HS-27A (cell line): ENCODE measurements at places on chromosomes 6 and 20.

GRCh38 chr6:37619641-37620040, 78.0 kb downstream of the MDGA1 start:
- DNase-seq: no peak

DNA sequence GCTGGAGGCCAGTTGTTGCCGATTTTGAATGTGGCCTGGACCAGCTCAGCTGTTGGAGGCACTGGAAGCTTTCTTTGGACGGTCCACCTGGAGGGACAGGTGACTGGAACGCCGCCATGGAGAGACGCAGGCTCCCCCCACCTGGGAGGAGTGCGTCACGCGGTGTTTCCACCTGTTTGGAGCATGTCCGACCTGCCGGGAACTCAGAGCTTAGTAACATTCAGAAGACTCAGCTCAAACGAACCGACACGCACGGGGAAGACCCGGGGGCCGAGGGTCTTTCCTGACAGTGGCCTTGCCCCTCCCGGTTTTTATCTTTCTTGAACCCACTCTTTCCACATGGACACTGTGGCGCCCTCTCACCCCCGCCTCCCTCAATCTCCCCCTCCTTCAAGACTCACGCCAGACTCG, 141.6 kb downstream of the SMOC2 start:
- no peak for DNase-seq

DNA sequence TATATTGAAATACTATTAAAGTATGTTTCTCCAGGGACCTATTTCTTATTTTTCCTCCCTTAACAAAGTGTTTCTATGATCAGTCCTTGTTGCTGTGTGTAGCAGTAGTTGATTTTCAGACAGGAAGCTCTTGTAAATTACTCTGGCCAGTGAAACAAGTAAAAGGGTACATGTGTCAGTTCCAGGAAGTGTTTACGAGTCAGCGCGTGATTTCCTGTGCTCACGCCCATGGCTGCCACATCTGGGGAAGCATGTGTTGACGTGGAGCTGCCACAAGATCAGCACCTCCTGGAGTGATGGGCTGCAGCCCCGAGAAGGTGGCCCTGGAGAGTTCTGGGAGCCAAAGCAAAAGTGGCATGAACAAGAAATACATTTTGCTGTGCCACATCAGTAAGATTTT, 38.6 kb upstream of the GGTLC1 start:
- DNase-seq: no peak

GRCh38 chr6:36666826-36667591, 11.5 kb upstream of the CDKN1A start:
- no peak for DNase-seq

DNA sequence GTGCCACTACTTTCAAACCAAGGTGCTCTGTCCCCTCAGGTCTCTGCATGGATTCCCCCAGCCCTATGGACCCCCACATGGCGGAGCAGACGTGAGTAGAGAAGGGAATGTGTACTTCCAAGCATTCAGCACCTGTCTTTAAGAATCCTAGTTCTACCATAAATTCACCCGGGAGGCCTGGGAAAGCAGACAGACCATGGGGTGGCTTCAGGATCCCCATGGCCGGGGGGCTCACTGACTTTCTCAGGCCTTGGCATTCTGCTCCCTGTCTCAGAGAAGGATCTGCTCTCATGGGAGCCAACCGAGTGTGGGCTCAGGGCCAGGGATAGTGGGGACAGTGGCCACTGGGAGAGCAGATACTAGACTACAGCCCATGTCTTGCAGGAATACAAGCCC, 2.3 kb downstream of the CDC25B start:
- DNase-seq: no peak

DNA sequence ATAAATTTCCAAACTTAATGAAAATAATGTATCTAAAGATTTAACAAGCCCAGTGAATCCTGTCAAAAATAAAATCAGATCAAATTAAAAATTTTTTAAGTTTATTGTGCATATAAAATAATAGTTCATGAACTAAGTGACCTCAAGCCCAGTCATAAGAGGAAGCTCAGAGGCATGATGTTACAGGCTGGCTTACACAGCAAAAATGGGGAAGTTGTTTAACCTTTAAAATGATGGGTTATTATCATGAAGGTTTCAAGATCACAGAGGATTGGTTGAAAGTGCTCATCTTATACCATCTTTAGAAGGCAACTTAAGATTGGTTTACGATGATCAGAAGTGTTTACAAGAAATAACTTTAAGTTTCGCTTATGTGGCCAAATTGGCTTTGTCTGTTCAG, 102.5 kb downstream of the PAK5 start:
- no peak for DNase-seq

GRCh38 chr20:6715401-6715941, 52.0 kb upstream of the BMP2 start:
- no peak for DNase-seq

- no peak for DNase-seq
These were observed 105.6 kb downstream of the CDH26 start for GRCh38 chr20:60063739-60064380.

GRCh38 chr6:34938268-34938667, 49.2 kb downstream of the ANKS1A start:
- no peak for DNase-seq

DNA sequence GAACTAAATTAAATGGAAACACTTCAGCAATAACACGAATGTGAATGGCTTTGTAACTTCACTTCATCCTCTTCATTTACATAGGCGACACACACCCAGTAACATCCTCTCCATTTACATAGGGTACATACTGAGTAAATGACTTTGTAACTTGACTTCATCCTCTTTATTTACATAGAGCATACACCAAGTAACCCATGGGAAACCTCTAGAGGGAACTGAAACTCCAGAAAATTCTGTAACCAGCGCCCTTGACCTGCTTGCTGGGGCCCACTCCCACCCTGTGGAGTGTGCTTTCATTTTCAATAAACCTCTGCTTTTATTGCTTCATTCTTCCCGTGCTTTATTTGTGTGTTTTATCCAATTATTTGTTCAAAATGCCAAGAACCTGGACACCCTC, 81.6 kb upstream of the OPRM1 start:
- DNase-seq: no peak

GRCh38 chr6:95240514-95240913, 336.8 kb upstream of the MANEA start:
- DNase-seq: no peak

DNA sequence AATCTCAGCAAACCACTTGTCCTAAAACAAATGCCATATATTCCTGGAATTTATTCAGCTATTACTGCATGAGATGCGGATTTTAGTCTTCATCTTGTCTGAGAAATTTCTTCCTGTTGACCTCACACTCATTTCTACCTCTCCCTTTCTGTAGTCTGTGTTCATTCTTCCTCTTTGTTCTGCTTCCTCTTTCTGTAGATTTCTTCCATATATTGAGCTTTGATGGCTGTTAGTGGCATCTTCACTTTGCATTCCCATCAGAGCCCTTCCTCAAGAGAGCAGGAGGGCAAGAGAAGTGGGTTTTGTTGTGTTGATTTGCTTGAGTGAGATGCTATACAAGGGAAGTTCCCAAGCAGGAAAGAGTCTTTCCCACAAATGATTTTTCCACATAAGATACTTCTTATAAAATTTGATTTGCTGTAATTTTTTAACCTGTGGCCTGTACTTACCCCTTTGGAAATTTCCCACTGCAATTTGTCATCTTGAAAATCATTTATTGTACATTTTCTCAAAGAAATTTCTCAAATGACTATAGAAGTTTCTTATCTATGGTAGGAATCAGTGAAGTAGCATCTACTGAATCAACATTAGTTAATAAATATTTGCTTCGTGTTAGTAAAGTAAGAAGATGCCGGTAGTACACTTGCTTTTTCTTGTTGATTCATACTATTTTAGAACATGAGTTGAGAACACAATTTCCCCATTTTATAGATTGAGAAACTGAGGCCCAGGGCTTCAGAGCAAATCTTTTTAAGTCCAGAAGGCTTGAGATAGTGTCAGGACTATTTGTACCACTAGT, 43.8 kb downstream of the MAP3K4 start:
- no peak for DNase-seq

- no peak for DNase-seq
These were observed 109.0 kb downstream of the RALGAPA2 start for GRCh38 chr20:20603339-20603990.

DNA sequence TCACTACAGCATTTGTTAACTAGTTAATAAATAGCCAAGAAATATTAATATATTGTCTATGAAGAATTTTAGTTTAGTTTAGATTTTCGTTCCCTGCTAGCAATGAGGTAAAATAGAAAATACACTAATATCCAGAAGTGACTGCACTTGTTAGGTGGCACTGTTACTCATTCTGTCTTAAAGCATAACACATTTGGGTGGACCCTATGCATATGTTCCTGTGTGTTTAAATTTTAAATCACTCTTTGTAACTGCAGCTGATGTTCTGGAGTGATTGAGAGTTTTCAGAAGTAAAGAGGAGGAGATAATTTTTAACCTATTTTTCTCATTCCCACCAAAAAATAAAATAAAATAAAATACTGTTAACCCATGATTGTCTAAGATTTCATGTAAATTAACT, 73.9 kb upstream of the SOX4 start:
- DNase-seq: no peak

DNA sequence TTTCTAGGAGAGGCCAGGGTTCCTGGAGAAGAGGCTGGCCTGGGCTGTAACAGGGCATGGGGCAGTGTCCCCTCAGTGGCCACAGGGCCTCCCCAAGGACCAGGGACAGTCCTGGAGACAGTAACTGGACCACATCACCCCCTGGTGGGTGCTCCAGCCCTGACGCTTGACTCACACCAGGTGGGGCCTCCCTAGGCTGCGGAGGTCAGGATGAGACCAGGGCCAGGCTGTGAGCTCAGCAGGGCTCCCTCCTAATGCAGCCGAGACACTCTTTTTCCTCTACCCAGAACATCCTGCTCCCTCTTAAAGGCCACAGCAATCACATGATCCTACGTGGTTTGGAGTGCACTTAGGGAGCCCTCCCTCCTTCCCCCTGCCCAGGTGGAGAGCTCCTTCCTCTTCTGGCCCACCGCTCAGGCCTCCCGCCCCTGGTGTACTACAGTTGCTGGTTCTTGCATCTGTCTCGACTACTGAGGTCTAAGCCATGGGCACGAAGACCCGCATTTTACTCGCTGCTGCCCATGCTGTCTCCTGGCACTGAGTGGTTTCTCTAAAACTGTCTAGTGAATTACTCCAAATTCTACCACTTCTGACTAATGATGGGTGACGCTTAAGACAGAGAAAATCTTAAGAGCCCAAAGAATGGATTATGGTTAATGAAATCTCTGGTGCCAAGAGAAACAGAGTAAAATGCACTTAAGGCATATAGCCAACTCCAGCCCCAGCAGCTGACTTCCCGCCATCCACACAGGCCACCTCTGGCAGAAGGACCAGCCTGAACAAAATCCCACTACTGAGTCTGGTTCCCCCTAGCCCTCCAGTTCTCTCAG, 166.1 kb upstream of the CST7 start:
- DNase-seq: no peak

GRCh38 chr6:140440223-140440835, 1065.9 kb upstream of the CITED2 start:
- DNase-seq: no peak

DNA sequence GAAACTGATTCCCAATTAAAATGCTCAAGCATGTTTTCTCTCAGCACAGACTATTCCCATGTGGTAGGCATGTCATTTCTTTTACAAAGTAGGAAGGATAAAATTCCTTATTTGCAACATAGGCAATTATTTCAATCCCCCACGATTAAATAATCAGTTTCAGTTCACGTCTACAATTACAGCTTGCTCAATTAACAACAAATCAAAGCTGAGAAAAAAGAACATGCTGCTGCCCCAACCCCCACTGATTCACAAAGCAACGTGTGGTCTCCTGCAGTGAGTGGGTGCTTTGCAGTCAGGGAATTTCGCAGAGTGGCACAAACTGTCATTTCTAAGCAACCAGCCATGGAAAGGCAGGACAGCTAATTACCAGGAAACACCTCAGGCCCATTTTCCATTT, 17.0 kb downstream of the RNASET2 start:
- DNase-seq: no peak

DNA sequence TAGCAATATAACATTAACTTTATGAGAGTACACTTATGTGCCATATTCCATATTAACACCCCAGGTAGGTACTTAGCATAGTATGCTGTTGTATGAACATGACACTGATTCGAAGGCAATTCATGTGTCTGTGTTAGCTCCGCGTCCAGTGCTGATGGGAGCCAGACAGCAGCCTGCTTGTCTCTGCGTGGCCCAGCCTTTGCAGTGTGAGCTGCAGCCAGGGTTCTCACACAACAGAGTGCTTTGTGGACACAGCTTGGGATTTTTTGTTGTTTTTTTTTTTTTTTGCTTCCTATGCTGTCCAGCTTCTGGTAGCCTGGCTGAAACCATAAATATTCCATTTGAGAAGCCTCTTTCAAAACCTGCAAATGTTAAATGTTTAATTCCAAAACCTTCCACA, 350.9 kb downstream of the SMOC2 start:
- DNase-seq: no peak

DNA sequence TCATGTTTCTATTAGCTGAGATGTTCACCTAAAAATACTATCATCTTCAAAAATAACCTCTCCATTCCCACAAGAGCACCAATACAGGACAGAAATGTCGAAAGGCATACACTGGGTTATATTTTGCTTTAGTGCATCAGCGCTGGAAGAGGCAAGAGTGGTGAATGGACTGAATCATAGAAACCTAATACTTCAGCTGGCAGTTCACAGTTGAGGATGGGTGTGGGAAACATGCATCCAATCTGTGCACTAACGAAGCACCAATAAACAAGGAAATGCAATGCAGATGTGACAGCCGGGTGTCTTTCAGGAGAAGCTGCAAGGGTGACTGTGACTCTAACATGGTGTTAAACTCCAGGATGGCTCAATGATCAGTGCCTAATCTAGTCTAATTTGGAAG, 365.8 kb downstream of the ESR1 start:
- DNase-seq: no peak

DNA sequence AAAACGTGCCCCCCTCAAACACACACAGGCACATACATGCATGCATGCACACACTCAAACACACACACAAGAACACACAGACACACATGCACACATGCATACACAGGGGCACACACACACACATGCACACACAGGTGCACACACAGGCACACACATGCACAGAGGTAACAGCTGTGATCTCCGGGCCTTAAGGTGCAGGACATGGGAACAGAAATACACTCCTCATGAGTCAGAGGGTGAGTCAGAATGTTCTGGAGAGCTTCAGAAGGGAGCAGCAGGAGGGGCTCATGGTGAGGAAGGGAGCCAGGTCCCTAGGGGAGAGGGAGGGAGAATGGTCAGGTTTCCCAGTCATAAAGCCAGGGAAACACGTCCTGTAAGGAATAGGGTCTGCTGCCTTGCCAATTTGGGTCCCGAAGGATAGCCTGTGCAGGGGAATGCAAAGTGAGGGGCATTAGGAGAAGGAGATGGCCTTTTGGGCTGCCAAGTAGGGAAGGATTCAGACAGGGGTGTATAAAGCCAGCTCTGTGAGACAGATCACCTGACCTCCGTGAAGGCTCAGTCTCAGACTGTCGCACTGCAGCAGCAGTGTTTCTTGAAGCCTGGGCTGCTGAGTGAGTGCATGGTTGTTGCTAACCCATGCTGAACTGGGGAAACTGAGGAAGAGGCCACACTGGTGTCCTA, 123.9 kb downstream of the MAFB start:
- peak; percentile 64 for DNase-seq

DNA sequence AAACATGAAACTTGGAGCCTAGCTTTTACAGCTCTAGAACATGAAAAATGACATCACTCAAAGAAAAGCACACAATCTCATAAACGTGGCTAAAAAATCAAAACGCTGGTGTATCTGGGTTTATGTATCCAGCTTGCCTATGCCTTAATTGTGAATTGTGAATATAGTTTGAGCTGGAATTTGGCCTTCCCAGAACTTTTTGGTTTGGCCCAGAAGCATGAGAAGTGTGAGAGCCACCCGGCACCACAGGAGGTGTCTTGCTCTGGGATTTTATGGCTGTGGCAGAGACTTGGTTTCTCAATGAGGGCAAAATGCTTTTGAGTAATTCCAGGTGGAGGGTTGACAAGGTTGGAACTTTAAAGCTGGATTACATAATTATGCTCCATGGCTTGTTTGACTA, 69.2 kb downstream of the TIAM2 start:
- DNase-seq: no peak
